ENCODE measurements at places on chromosomes 5 and 9.

- no peak for DNase-seq
Measured at GRCh38 chr9:4691795-4692194, 12.4 kb downstream of the CDC37L1 start.

- DNase-seq, result no peak
Measured at GRCh38 chr5:27171761-27172261, 133.4 kb upstream of the CDH9 start.

DNA sequence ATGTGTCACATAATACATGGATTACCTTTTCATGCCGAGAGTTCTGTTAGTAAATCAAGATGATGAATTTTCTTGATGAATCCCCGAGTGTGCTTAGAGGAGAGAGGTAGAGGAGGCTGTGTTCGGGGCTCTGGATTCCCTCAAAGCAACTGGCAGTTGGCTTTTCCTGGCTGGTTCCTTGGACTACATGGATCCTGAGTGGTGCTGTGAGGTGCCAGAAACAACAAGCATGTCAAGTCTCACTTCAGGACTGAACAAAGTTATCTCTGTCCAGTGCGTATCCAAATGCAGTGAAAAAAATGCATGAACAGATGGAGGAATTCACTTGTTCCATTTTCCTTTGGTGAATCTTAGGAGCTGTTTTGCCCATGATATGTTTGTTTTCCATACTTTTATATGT lies 231.7 kb downstream of the FBXL7 start:
- no peak for DNase-seq

- no peak for DNase-seq
Measured at GRCh38 chr5:34655354-34655991, 655 bp upstream of the RAI14 start.

DNA sequence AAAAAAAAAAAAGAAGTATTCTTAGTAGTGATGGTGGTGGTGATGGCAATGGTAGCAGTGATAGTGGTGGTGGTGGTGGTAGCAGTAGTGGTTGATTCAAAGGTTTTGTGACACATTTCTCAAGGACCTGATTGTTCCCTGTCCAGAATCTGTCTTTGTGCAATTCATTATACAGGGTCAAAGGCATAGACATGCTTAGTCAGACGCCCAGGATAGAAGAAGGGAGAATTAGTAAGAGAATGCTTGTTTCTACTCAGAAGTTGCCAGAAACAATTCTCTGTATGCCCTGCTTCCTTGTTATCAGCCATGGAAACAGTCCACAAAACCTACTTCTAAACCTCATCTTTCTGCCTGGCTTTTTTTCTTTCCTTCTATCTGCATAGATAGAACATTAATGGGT lies 89.4 kb downstream of the SLC44A1 start:
- no peak for DNase-seq

DNA sequence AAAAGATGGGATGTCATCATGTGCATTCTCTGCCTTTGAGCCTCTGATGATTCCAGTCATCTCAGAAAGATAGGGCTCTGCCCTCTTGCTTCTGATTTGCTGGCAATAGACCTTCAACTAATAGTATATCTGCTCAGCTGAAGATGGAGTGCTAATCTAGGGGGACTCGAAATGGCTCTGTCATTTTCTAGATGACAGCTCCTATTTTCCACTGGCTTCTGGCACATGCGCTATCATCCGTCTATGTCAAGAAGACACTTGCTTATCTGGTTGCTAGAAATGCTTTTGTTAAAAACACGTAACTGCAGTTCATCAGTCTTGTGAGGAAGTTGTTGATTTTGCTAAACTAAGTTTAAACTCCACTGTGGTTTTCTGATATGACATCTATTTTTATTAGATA lies 265.5 kb upstream of the ZNF608 start:
- DNase-seq, result no peak

DNA sequence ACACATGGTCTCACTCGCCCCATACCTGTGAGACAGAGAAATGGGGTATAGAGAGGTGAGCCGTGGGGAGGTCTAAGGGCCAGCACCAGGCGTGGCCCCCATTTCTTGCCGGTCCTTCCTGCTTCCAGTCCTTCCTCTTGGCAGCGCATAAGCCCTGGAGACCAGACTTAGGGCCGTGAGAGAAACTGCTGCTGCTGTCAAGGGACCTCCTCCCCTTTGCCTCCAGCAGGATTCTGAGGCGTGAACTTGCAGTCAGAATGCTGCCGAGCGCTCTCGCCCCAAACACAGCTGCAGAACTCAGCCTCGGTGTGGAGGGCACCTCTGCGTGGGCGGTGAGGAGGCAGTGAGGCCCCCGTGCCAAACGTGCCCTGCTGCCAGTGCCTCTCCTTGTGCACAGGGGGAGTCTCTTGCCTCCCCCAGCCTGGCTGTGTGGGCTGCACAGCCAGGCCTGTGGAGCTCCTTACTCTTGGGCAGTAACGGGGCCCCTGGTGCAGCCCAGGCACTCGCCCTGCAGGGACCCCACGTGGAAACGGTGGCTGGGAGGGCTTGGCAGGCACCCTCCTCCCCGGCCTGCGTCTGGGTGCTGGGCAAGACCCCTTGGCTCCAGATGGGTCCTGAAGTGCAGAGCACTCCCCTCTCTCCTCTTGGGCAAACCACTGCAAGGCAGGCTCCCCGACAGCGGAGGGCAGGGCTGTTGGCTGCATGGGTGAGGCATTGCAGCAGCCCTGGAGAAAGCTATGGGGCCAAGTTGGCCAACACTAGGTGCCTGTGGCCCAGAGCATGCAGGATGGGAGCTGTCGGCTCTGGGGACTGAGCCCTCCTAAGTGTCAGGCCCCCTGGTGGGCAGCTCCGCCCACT lies 85.4 kb downstream of the RXRA start:
- DNase-seq, result no peak

- no peak for DNase-seq
Measured at GRCh38 chr5:132256086-132256782, 1.3 kb upstream of the PDLIM4 start.

DNA sequence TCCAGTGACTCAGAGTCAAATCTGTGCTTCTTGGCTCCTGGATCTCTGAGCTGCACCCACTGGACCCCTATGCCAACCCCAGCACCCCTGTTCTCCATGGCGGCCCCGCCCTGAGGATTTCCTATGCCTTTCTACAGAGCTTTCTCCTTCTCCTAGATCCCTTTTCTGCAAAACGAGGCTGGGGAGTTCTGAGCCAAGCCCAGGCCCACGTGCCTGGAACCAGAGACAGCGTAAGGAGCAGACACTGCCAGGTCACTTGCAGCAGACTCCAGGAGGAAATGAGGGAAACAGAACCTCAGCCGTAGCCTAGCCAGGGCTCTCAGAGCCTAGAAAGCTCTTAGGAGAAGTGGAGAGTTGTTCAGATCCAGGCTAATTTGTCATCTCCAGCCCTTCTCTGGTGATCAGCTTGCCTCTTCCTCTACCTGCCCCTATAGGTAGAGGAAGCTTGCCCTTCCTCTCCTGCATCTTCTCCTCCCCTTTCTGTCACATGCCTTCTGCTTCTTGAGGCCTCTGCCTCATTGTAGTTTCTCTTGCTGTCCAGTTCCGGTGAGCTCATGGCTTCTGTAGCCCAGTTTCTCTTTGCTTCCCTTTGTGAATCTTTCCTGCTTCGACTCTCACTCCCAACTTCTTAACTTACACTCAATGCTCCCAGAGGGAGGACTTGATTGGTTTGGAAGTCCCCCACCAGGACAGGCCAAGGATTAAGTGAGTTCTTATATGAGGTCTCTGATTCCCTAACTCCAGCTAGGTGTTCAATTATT lies 163.4 kb downstream of the RGS3 start:
- no peak for DNase-seq

- no peak for DNase-seq
Measured at GRCh38 chr5:157516626-157517325, 56.8 kb downstream of the NIPAL4 start.

GRCh38 chr5:38765399-38765861 lies 80.4 kb upstream of the OSMR start:
- no peak for DNase-seq

DNA sequence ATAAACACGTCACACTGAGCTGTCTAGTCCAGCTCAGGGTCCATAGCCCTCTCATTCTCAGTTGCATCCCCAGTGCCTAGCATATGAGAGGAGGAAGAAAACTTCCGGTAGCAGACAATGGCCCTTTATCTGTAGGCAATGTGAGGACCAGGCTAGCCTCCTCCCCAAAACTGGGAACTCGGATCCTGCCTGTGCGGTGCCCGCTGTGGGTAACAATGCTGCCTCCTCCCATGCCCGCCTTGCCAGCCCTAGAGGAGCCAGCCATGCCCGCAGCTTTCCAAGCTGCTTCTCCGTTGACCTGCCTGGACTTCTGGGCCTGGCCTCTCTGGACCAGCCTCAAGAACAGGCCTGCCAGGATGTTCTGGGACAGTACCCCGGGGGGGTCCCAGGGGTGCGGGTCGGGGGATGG lies 74.6 kb upstream of the ORM1 start:
- no peak for DNase-seq

DNA sequence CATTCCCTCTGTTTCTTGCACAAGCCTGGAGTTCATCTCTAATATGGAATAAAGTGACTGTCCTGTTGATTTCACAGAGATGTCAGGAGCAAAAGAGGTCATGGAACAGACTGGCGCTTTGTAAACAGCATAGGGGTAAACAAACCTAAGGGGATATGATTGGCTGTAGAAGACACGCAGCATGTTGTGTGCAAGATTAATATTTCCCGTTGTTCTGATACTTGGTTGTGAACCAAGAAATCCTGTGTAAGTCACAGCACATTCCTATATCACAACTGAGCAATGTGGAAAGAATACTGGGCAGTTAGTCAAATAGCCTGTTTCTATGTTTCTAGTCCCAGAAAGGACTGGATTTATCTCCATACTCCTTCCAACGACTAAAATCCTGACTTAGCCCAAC lies 3.2 kb downstream of the ADAMTS12 start:
- no peak for DNase-seq

GRCh38 chr5:37991301-37992299 lies 151.8 kb upstream of the GDNF start:
- no peak for DNase-seq

- DNase-seq, result no peak
Measured at GRCh38 chr9:20538956-20539355, 83.3 kb downstream of the MLLT3 start.

GRCh38 chr9:131101207-131101964 lies 5.1 kb downstream of the AIF1L start:
- no peak for DNase-seq

DNA sequence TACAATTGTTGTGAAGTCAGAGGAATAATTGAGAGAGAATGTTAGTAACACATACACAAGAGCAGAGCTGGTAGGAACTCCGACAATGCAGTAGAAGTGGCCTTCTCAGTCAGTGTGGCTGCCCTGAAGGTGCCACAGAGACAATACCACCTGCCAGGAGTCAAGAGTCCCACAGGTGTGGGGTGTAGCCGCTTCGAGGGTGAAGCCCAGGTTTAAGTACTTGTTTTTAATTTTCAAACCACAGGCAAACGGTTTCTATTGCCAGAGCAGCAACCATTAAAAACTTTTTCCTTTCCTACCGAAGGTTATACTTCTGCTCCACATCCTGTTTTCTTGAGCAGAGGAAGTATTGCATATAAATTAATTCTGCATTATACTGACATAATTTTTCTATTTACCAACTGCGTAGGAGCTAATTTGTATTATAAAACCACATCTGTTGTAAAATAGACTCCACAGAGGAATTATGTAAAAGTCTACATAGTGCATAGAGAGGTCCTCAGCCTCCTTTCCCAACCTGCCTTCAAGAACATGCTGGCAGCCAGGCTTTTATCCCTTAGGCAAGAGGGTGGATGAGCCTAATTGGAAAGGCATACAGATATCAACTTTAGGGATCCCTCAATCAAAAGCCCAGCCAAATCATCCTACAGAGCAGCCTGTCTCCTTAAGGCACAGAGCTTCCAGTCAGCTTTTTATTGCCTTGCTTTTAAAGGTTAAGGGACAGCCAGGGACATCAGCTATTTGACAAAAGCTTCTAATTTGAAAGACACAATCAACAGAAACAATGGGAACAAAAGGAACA lies 12.9 kb upstream of the ACTBL2 start:
- DNase-seq, result no peak

- peak; percentile 52 for DNase-seq
Measured at GRCh38 chr9:33446946-33447798, at the start of gene AQP3. AQP3 (minus strand) TSS chr9:33447593; CDS start chr9:33447530, 63 bp downstream.

GRCh38 chr9:136642439-136642921 lies 20.2 kb upstream of the EGFL7 start:
- DNase-seq, result no peak

- DNase-seq, result peak; percentile 69
Measured at GRCh38 chr9:107161338-107161737, 121.7 kb upstream of the RAD23B start.

DNA sequence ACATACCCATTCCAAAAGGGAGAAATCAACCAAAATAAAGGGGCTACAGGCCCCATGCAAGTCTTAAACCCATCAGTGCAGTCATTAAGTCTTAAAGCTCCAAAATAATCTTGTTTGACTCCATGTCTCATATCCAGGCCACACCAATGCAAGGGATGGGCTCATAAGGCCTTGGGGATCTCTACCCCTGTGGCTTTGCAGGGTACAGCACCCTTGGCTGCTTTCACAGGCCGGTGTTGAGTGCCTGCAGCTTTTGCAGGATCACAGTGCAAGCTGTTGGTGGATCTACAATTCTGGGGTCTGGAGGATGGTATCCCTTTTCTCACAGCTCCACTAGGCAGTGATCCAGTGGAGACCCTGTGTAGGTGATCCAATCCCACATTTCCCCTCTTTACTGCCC lies 5.0 kb upstream of the SPINK14 start:
- no peak for DNase-seq

- DNase-seq, result no peak
Measured at GRCh38 chr9:68785965-68786364, 80.9 kb downstream of the PIP5K1B start.

DNA sequence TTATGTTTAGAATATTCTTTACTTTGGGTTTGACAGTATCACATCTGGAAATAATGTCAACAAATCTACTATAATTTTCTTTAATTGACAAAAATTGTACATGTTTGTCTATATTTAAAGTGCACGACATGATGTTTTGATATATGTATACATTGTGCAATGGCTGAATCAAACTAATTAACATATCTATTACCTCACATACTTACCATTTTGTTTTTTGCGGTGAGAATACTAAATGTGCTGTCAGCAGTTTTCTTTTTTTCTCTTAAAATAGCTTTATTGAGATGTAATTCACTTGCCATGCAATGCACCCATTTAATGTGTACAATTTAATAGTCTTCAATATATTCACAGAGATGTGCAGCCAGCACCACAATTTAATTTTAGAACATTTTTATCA lies 10.6 kb upstream of the C6 start:
- DNase-seq, result no peak

GRCh38 chr5:114360816-114361723 lies 800 bp upstream of the KCNN2 start:
- DNase-seq, result no peak

- no peak for DNase-seq
Measured at GRCh38 chr5:144712090-144712489, 541.4 kb downstream of the KCTD16 start.

- peak; percentile 35 for DNase-seq
Measured at GRCh38 chr9:115391168-115391825, 273.3 kb upstream of the TNC start.
